ENCODE measurements at places on chromosomes 6 and 20.
A peak's percentile ranks its signal among the peaks of the same experiment; 100 is the strongest.

GRCh38 chr6:95978230-95978629 is 37.5 kb upstream of the FUT9 start:
- DNase-seq = no peak

- DNase-seq = no peak
Observed at GRCh38 chr6:96016334-96017069, 728 bp downstream of the FUT9 start.

- no peak for DNase-seq
Observed at GRCh38 chr6:170035901-170036304, 255.0 kb downstream of the DLL1 start.

- DNase-seq = peak; percentile 27
Observed at GRCh38 chr6:107820338-107821261, 3.5 kb downstream of the SCML4 start.

- peak; percentile 6 for DNase-seq
Observed at GRCh38 chr6:129491436-129491835, 218.5 kb downstream of the ARHGAP18 start.

DNA sequence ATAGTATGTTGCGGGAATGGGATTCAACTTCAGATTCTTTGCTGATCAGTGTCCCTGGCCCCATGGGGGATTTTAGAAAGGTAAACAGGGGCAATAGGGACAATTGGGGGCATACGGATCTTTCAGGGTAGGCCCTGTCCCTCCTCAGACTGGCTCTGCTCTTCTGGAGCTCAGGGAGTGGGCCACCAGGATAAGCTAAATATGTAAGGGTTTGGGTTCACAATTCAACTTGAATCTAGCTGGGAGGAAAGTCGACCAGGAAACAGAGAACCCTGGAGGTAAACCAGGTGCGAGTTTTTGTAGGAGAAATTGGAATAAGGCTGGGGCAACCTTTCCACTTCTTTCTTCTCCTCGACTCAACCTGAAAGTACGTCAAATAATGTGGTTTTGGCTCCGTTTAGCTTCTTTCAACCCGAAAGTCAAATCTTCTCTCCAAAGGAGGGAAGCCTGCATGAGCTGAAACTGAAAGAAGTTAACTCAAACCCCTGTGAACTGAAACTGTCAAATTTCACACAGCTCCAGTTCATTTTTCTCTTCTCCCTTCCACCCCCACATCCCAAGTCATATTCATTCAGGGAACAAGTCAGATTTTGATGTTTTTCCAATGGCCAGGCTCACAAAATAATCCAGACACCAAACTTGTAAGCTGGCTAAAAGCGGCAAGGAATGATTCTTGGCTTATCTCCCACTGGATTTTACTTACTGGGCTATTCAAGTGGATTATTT is 278.2 kb downstream of the CLIC5 start:
- DNase-seq = no peak

DNA sequence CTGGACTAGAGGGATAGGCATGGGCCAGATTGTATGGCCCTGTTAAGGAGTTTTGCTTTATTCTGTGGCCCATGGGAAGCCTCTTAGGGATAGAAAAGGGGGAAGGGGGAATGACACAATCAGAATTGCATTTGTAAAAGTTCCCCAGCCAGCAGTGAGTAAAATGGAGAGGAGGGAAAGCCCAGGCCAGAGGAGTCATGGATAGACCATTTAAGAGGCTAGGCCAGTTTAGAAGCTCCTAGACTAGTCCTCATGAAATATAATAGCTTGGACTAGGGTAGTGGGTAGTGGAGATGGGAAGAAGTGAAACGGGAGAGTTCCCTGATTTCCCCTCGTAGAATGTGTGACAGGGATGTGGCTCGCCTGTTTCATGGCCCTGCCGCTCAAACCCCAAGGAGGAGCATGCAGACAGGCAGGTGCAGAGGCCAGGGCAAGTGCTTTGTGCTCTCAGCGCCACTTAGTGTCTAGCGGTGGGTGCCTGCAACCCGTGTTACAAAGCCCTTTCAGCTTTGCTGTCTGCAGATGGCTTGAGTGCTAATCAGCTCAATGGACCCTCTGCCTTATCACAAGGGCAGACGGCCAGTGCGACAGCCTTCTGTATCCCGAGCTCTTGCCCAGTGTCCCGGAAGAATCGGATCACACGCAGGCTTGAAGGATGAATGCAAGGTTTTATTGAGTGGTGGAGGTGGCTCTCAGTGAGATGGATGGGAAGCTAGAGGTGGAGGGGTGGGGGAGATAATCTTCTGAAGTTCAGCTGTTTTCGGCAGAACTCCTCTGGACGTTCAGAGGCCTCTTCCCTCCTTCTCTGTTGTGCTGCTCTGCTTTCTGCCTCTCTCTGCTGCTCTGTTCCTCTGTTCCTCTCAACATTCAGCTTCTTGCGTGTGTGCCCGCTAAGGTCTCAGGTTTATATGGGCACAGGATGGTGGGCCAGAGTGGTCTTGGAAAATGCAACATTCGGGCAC is 141.1 kb downstream of the CEP57L1 start:
- DNase-seq = peak; percentile 27

GRCh38 chr20:1965520-1966351 is 28.1 kb downstream of the PDYN start:
- DNase-seq = peak; percentile 88

Measured in CD14-positive monocyte (primary cell).